Stimulated activated CD4-positive, alpha-beta T cell treated with anti-CD3 and anti-CD28 coated beads, Interleukin-4, amount 100 ng/mL, for 24 hours (primary cell): ENCODE measurements at places on chromosomes 6 and 20.

GRCh38 chr20:9139106-9139833, 70.4 kb downstream of the PLCB4 start:
- DNase-seq, result no peak

- DNase-seq, result no peak
Observed at GRCh38 chr6:3406891-3407809, 49.7 kb downstream of the SLC22A23 start.

GRCh38 chr20:47412083-47412482, 55.6 kb upstream of the ZMYND8 start:
- DNase-seq, result no peak

DNA sequence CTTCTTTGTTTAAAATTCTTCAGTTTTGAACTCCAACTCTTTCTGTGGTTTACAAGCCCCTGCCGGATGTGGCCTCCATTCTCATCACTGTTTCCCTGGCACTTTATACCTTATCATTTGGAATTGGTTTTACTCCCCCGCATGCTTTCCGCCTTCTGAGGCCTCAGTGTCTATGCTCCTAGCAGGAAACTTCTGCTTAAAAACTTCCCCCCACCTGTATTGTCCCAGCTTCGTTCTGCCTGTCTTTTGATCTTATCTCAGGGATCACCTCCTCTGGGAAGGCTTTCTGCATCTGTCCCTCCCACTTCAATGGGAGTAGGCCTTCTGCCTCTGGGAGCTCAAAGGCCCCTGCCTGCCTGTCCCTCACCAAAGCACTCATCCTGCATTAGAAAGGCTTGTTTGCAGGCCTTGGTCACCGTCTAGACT, 3.4 kb upstream of the ANGPT4 start:
- DNase-seq, result no peak

DNA sequence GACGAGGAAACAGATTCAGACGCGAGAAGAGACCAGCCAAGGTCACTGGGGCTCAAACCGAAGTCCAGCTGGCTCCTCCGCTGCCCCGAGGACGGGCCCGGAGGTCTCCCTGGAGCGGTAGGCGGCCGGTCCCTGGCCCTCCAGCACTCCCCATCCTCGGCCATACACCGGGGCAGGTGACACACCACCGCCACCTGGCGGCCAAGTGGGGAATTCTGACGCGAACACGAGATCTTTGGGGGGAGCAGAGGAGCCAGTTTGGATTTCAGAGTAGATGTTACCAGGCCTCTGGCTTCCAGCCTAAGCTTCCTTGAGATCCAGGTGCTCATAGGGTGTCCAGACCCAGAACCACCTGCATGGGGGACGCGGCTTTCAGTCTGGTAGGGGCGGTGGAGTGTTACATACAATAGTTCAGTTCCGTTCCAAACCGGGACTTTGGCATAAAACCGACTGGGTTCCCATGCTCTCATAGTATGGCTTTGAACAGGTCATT, 16.1 kb downstream of the BPIFB1 start:
- DNase-seq, result peak; percentile 75

GRCh38 chr20:47175493-47175892, 181.0 kb downstream of the ZMYND8 start:
- DNase-seq, result no peak

DNA sequence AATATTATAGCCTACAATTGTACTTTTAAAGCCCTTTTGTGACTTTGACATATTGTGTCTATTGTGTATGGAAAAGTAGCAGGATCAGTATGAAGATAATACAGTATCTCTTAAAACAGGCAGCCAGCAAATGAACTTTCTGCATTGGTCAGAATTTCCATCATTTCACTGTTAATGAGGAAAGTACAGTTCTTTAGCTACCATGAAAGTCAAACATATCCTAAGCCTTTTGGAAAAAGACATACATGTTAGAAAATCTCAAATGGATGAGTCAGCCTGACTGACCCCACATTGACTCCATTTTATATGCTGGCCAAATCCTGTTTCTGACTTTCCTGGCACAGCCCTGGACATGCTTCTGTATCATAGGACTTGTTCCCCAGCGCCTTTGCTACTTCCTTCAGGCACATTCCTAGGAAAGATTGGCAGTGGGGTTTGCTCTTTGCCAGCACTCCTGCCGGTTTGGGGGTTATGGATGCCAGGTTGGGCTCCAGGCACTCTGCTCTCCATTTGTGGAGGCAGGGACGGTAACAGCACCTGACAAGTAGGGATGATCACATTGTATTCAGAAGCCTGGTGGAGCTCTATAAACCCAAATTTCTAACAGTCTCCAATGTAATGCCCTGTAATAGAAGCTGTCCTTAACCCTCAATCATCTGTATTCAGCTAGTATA, 43.7 kb downstream of the TOP1 start:
- DNase-seq, result no peak
